ENCODE measurements at places on chromosomes 12 and 14.

- H3K36me3 ChIP-seq = no peaks in the 10 kb centered on the region
- no peaks in the 10 kb centered on the region for H3K4me1 ChIP-seq
- H3K4me3 ChIP-seq = no peak overlapping the region
- H3K27me3 ChIP-seq = no peaks in the 10 kb centered on the region
- no peak for DNase-seq
Observed at GRCh38 chr14:50388256-50388931, 8.3 kb downstream of the CDKL1 start.

DNA sequence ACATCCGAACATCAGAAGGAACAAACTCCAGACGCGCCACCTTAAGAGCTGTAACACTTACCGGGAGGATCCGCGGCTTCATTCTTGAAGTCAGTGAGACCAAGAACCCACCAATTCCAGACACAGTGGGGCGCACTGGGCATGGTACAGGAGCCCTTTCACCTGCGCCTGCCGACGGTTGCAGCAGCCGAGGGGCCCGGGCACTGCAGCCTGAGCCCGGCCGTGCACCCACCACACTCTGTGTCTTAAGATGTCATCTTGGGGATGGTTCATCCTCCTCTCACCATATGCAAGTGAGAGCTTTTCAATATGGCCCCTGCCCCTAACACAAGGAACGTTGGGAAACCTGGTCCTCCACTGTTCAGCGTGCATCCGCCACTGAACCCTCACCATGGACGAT is 288.3 kb downstream of the TTC8 start:
- H3K4me1 ChIP-seq = no peaks in the 10 kb centered on the region
- no peaks in the 10 kb centered on the region for H3K27me3 ChIP-seq
- no peaks in the 10 kb centered on the region for H3K36me3 ChIP-seq
- no peak overlapping the region for H3K4me3 ChIP-seq

DNA sequence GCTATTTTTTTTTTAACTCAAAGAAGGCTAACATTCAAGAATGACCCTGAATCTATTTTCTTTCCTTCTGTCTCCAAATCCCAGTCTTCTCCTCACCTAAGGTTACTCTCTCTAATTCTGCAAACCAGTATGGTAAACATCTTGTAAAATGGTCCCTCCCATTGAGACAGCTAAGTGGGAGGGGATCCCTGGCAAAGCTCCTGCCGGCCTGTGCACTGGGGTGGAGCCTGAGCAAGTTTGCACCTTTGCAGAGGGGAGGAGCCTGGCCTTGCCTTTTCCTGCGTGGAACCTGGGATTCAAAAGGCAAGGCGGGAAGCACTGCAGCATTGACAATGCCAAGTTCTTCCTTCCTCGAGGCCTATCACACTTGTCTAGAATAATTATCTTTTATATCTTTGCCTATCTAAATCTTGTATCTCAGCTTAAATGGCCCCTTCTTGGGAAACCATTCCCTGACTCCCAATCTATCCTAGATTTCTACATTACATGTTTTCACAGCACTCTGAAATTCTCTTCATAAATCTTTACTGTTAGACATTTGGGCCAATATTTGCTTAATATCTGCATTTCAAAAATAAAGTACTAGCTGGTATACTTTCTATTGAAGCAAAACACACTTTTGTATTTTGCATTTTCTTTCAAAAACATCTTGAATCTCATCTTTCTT is 83.0 kb downstream of the EPS8 start:
- DNase-seq = no peak
- H3K36me3 ChIP-seq = no peaks in the 10 kb centered on the region
- H3K27me3 ChIP-seq = no peaks in the 10 kb centered on the region
- no peaks in the 10 kb centered on the region for H3K4me1 ChIP-seq
- no peak overlapping the region for H3K4me3 ChIP-seq
- no peak overlapping the region for H3K27ac ChIP-seq

- DNase-seq = no peak
- peaks cover 31% of the 10 kb centered on the region for H3K4me1 ChIP-seq
- H3K36me3 ChIP-seq = no peaks in the 10 kb centered on the region
- H3K4me3 ChIP-seq = no peak overlapping the region
- H3K27ac ChIP-seq = no peak overlapping the region
Observed at GRCh38 chr12:32471591-32472001, 72.2 kb downstream of the FGD4 start.

DNA sequence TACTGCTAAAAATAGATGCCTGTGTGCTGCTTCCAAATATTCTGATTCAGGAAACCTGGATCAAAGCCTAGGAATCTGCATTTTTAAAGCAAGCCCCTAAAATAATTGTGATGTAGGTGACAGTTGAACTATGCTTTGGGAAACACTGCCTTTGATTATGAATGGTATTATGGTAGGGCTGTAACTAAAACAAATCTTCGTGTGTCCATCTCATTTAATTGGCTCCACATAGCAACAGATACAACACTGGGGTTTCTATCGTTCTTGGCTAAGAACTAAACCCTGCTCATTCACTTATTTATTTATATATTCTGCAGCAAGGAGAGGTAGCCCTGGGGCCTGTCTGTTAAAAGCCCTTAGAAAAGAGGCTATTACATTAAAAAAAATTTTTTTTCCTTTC is 23.0 kb upstream of the ITGA5 start:
- no peak overlapping the region for H3K27ac ChIP-seq
- H3K36me3 ChIP-seq = no peaks in the 10 kb centered on the region
- no peaks in the 10 kb centered on the region for H3K4me1 ChIP-seq
- no peak overlapping the region for H3K4me3 ChIP-seq

DNA sequence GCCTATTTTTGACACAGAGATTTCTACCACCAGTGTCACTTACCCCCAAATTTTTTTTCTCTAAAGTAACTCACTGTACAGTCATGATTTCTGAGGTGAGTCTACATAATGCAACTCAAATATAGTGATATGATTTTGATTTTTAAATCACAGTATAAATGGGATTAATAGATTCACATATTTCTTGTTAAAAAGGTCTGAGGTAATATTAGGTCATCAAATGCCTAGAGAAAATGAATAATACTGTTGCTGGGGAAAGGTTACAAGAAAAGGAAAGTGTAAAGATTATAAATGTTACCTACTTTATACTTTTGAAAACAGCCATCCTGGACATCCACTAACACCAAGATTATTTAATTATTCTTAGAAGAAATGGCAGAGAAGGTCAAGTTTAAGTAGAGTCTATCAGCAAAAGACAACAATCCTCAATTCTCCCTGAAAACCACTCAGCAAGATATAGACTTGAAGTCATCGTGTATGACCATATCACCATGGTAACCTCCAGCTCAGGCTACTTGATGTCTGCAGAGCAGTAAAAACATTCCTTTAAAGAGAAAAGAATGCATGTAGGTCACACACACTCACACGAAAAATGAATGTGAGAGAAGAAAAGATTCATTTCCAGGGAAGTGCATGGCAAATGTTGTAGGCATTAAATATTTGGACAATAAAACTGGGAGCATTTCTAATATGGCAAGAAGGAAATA is 58.7 kb downstream of the CCDC59 start:
- H3K4me3 ChIP-seq = no peak overlapping the region
- no peaks in the 10 kb centered on the region for H3K27me3 ChIP-seq
- H3K27ac ChIP-seq = no peak overlapping the region
- no peak for DNase-seq

DNA sequence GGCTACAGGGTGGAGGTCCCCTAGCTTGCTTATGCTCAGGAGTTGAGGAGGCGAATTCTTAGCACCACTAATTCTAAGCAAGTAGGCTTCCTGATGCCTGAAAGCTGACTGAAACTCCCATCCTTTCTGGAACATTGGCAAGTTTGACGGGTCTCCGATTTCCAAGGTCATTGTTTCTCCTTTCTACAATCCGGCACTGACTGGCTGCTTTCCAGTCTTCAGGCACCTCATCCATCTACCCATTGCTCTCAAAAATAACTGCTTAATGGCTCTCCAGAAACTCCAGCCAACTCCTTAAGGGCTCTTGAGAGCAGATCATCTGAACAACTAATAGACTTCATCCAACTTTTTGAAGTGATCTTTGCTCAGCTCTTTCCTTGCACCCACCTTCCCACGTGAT is 13.3 kb downstream of the REM2 start:
- DNase-seq = no peak
- no peaks in the 10 kb centered on the region for H3K27me3 ChIP-seq
- no peak overlapping the region for H3K4me3 ChIP-seq
- no peak overlapping the region for H3K27ac ChIP-seq
- no peaks in the 10 kb centered on the region for H3K4me1 ChIP-seq

DNA sequence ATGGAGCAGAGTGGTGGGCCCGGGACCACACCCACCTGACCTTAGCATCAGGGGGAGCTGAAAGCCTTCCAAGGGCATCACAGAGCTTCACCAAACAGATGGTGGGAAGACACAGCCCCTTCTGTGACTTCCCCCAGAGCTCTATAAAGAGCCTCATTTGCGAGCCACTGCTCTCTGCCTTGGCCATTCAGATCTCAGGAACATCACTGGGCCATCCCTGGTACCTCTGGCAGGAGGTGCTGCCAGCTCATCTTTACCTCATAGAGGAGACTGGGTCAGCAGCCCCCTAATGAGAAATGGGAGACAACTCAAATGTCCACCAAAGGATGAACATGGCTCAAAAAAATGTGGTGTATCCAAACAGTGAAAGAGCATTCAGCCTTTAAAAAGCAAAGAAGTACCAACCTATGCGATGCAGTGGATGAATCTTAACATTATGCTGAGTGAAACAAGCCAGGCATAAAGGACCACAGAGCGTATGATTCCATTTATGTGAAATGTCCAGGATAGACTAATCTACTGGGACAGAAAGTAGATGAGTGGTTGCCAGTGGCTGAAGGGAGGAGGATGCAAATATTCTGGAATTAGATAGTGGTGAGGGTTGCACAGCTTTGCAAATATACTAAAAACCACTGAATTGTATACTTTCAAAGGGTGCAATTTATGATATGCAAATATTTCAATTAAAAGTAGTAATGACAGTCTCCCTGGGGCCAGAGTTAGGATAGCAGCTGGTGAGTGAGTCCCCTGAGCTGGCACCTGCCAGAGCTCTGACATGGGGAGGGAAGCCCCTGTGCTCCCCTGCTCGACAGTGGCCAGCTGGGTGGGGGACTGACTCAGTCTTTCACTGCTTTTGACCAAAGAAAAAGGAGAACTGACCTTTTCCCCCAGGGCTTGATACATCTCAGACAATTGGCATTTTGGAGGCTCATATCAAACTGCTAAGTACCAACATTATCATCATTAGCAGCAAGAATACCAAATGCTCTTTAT is 116.6 kb downstream of the GCH1 start:
- H3K4me1 ChIP-seq = no peaks in the 10 kb centered on the region
- H3K27ac ChIP-seq = no peak overlapping the region
- no peaks in the 10 kb centered on the region for H3K27me3 ChIP-seq
- H3K36me3 ChIP-seq = no peaks in the 10 kb centered on the region
- no peak for DNase-seq

DNA sequence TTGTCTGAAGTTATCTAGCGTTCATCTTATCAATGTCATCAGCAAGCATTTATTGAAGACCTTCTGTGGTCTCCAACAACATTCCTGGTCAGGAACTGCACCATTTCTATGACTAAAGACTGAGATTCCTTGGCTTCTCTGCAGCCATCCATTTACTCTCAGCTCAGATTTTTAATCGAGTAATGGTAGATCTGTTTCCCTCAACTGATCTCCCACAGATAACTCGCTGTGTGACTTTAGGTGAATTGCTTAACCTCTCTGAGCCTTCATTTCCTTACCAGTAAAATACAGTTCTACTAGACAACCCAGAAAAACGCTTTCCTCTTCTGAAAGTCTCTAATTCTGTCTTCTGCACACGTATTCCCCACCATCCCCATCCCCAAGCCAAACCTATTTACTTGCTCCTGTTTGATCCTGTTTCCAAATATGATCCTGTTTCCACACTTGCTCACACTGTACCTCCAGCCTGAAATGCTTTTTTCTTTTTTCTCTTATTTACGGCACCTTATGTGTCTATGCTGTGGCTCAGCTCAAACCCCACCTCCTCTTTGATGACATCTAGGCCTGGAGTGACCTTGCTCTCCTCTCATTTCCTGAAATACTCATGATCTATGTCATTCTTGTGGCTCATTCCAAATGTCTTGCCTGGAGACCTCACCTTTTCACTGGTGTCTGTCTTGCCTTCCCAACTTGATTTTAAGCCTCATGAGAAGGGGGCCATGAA is 21.8 kb downstream of the PLXNC1 start:
- DNase-seq = no peak
- no peak overlapping the region for H3K4me3 ChIP-seq
- no peaks in the 10 kb centered on the region for H3K27me3 ChIP-seq
- H3K36me3 ChIP-seq = peaks cover 17% of the 10 kb centered on the region
- H3K4me1 ChIP-seq = peaks cover 68% of the 10 kb centered on the region

Measured in MM.1S (cell line).